ENCODE measurements at places on chromosomes 4 and X. TPM values are rescaled to one million over a fixed set of nuclear protein-coding genes. Genes with fewer than 3 reads are reported as not detected.

- DNase-seq: no peak
- no peak overlapping the region for H3K27ac ChIP-seq
- H3K4me3 ChIP-seq: no peak overlapping the region
- no peaks in the 10 kb centered on the region for H3K36me3 ChIP-seq
- H3K4me1 ChIP-seq: no peaks in the 10 kb centered on the region
Observed at GRCh38 chr4:79920163-79920853, 152.7 kb downstream of the ANTXR2 start.

Gene FAM9A
- total RNA-seq: not detected

- no peaks in the 10 kb centered on the region for H3K36me3 ChIP-seq
- H3K4me3 ChIP-seq: peak overlapping the region; percentile 60
- H3K4me1 ChIP-seq: peaks cover 5% of the 10 kb centered on the region
Observed at GRCh38 chrX:13937370-13938050, 92.2 kb downstream of the GEMIN8 start.

- no peaks in the 10 kb centered on the region for H3K27me3 ChIP-seq
- H3K4me3 ChIP-seq: no peak within 1 kb of the TSS
- H3K4me1 ChIP-seq: no peaks in the 10 kb centered on the region
- H3K36me3 ChIP-seq: no peaks in the 10 kb centered on the region
Observed at GRCh38 chr4:158521484-158522088, at the start of gene RXFP1. RXFP1 (plus strand) TSS chr4:158521882; CDS start chr4:158521977, 95 bp downstream.

DNA sequence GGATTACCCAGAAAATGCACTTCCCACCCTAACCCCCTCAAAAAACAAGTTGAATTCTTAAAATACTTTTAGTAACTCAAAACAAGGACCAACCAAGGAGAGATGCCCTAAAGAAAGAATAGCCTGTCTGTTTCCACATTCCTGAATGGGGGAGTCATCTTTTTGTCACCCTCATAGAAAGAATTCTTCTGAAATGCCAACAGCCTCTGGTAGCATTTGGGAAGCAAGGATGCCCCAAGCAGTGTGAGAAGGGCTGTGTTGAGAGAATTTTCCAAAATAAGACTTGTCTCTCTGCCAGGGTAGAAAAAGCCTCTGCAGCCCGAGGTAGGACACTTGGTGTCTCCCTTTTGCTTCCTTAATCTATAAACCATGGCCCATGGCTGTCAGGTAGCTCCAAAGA, 173.1 kb upstream of the VCX3A start:
- H3K27ac ChIP-seq: no peak overlapping the region
- no peaks in the 10 kb centered on the region for H3K4me1 ChIP-seq

Gene DRD5
- not detected for total RNA-seq

GRCh38 chrX:137290011-137290410, 256.2 kb upstream of the GPR101 start:
- no peak overlapping the region for H3K27ac ChIP-seq
- no peak overlapping the region for H3K4me3 ChIP-seq
- H3K4me1 ChIP-seq: no peaks in the 10 kb centered on the region

Gene KLHL4
- 1.5 TPM for total RNA-seq

DNA sequence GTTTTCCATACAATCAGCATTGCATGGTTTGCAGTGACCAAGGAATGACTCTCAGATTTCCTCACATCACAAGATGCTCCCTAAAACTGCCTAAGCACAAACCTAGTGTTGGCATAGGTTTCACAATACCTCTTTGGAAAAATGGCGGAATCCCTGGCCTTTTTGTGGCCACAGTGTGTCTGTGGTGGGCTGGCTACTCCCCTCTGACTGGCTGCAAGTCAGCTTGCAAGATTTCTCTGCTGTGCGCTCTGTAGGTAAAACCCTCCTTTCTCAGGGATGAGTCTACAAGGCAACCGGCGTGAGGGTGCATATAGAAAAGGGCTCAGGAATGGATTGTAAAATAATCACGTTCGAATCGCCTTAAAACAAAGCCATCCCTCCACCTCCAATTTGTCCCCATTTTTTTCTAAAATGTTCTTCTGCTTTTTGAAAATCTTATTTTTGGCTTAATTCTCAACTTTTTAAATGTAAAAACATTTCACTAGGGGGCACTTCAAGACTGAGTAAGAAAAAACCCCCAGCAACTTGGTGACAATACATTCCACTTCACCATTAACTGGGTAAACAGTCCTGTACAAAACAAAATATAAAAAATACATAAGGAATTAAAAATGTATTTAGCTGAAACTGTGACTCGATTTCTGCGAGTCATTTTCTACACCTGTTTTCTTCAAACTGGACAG, 235.6 kb downstream of the STIM2 start:
- peaks cover under 1% of the 10 kb centered on the region for H3K27me3 ChIP-seq
- H3K4me1 ChIP-seq: no peaks in the 10 kb centered on the region
- H3K4me3 ChIP-seq: no peak overlapping the region
- H3K36me3 ChIP-seq: no peaks in the 10 kb centered on the region
- DNase-seq: no peak

DNA sequence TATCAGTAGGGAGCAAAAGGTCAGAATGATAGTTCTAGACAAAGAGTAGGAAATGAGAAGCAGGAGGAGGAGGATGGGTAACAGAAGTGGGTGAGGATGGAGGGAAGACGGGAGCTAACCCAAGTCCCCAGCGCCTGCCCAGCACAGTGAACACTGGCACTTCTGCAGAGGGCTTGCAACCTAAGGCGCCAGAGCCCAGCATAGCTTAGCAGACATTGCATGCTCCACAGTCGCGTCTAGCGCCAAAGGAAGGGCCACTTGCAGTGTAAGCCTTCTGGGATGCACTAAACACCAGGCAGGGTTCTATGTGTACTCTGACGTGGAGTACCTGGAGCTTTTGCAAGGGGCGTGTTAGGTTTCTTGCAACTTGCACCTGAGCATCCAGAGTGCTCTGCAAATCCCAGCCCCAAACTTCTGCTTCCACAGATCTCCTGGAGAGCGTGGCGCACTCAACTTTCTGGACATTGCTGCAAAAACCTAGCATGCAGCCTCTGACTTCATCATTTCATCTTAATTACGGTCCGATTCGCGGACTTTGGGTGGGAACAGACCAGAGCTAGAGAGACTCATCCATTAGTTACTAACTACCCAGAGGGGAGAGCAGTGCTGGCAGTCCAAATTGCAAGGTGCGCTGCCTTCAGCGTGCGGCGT, 46.5 kb upstream of the NKAP start:
- H3K27ac ChIP-seq: no peak overlapping the region
- no peaks in the 10 kb centered on the region for H3K4me1 ChIP-seq
- peaks cover 66% of the 10 kb centered on the region for H3K27me3 ChIP-seq

GRCh38 chr4:169042608-169043007, 32.6 kb upstream of the CBR4 start:
- H3K27me3 ChIP-seq: no peaks in the 10 kb centered on the region
- DNase-seq: no peak
- no peak overlapping the region for H3K27ac ChIP-seq
- no peak overlapping the region for H3K4me3 ChIP-seq

GRCh38 chr4:94338681-94339351, 3.8 kb downstream of the HPGDS start:
- H3K4me1 ChIP-seq: no peaks in the 10 kb centered on the region
- no peaks in the 10 kb centered on the region for H3K27me3 ChIP-seq
- no peak overlapping the region for H3K4me3 ChIP-seq

Gene GIMD1
- total RNA-seq: not detected

- H3K36me3 ChIP-seq: no peaks in the 10 kb centered on the region
- H3K27ac ChIP-seq: no peak overlapping the region
- H3K4me3 ChIP-seq: no peak overlapping the region
- no peaks in the 10 kb centered on the region for H3K4me1 ChIP-seq
- no peak for DNase-seq
Observed at GRCh38 chr4:59553063-59553720, 1646.9 kb upstream of the ADGRL3 start.

Gene FAM241A
- 4.4 TPM for total RNA-seq

Gene CLNK
- under 0.01 TPM for total RNA-seq

DNA sequence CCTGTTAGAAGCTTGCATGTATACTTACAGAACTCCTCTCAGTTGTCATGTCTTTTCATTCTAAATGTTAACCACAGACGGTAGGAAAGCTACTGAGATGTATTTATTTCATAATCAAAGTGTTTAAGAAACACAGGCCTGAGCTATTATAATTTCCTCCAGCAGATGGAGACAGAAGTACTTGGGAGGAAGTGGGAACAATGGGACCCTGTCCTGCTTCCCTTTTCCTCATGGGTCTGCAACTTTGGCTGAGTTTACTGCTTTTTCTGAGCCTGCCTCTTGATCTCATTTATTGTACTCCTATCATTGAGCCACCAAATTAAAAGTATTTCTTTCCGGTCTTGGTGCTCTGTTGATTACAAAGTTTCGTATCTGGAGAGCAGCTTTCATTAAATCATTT, 67.7 kb upstream of the SPANXN2 start:
- no peaks in the 10 kb centered on the region for H3K27me3 ChIP-seq
- DNase-seq: no peak
- H3K4me1 ChIP-seq: no peaks in the 10 kb centered on the region
- H3K27ac ChIP-seq: no peak overlapping the region
- no peaks in the 10 kb centered on the region for H3K36me3 ChIP-seq

Data from transverse colon (tissue), 4 donors.